Natural killer cell treated with Interleukin-12 subunit alpha and Interleukin-12 subunit beta and Interleukin-15 and Interleukin-18, amount 100 ng/mL, for 72 hours (primary cell): ENCODE measurements at places on chromosomes 6 and 20. TPM values are rescaled to one million over a fixed set of nuclear protein-coding genes. Genes with fewer than 3 reads are reported as not detected.

The TBC1D32 gene
- 11.8 TPM for total RNA-seq

DNA sequence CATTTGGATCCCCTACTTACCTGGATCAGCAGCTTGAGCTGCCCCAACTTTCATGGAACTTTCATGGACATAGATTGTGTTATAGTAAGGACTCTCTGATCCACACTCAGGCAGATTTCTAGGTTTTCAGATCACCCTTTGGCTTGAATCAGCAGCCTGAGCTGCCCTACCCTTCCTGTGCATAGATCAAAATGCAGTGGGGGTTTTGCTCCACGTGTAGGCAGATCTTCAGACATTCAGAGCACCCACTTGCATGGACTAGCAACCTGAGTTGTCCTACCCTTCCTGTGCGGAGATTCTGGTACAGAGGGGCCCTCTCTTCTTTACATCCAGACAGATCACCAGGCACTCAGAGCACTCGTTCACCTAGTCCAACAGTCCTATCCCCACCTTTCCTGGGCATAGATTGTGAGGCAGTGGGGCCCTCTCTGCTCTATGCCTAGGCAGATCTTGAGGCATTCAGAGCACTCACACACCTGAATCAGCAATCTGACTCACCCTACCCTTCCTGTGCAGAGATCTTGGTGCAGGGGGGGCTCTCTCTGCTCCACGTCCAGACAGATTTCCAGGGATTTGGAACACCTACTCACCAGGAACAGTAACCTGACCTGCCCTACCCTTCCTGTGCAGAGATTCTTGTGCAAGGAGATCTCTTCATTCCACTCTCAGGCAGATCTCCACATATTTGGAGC, 705.2 kb upstream of the NRSN1 start:
- no peak for DNase-seq

GRCh38 chr6:13924949-13925881, at the start of gene RNF182:
RNF182 (plus strand) TSS chr6:13924952; CDS start chr6:13977120, 52,168 bp downstream.
- DNase-seq, result no peak

GRCh38 chr6:152135755-152136448, 328.4 kb downstream of the ESR1 start:
- DNase-seq, result no peak

GRCh38 chr6:26053992-26054780, 33.0 kb upstream of the HFE start:
- DNase-seq, result no peak
